Activated CD4-positive, alpha-beta T cell treated with anti-CD3 and anti-CD28 coated beads for 24 hours (primary cell): ENCODE measurements at places on chromosomes 6 and 20.

DNA sequence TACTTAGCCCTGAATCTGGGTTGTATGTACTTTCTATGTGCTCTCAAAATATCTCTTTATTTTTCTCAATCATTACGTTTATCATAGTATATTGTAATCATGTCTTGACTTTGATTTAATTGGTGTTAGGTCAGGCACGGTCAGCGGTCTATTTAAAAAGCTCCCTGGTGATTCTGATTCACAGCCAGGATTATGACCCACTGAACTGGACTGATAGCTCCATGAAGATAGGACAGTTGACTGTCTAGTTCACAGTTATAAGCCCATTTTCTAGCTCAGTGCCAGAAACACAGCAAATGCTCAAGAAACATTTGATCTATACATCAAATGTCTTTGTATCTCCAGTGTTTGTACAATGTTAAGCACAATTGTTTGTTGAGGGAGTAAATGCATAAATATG lies 111.5 kb upstream of the CCN2 start:
- no peak for DNase-seq

GRCh38 chr6:45378334-45378926 lies 696 bp upstream of the SUPT3H start:
- DNase-seq: peak; percentile 28

DNA sequence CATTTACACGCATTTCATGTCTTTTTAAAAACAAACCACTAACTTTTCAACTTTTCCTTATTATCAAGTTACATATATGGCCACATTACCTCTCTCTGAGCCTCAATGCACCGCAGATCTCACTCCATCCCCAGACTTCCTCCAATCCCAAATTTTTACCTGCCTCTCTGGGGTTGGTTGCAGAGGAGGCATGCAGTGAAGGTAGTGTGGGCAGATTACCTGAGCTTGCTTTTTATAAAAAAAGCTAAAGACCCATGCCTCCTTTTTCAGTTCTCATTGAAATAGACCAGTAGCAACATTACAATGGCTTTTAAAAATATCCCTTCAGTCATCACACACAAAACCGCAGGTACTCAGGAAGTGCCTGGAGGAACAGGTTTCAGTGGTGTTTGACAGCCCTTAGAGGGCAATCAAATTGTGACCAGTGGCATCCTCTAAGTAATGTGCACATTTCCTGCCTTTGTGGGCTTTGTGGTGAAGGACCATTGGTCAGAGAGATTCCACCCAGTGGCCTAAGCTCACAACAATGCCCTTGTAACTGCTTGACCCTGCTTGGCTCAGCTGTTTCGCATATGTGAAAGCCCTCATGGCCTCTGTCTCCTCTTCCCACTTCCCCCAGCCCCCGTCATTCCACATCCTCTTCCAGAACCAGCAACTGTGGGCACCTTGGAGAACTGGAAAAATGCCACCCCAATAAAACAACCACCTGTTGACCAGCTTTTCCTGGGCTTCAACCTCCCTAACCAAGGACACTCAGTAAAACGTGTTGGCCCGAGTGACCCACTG lies 30.2 kb upstream of the IL17A start:
- DNase-seq: no peak

- no peak for DNase-seq
Measured at GRCh38 chr6:43923376-43924221, 153.6 kb downstream of the VEGFA start.
